Subcutaneous adipose tissue (tissue), 4 donors: ENCODE measurements at places on chromosomes 6 and 20. TPM values are rescaled to one million over a fixed set of nuclear protein-coding genes. Genes with fewer than 3 reads are reported as not detected.

TLDC2 gene
- 0.34 TPM for total RNA-seq

ZBTB46 gene
- 5.7 TPM for total RNA-seq

CALHM6 gene
- total RNA-seq, result 5.6 TPM

DDO gene
- total RNA-seq, result 2.3 TPM
